Liver (tissue), 10 donors: ENCODE measurements at places on chromosomes 2 and 18. TPM values are rescaled to one million over a fixed set of nuclear protein-coding genes. Genes with fewer than 3 reads are reported as not detected.

Gene CRYGD
- total RNA-seq, result not detected

Gene CYTIP
- 5.5 TPM for total RNA-seq

Gene FBXO48
- 0.75 TPM for total RNA-seq

Gene PARD6G
- total RNA-seq, result 2.4 TPM

Gene EPB41L3
- total RNA-seq, result 14.5 TPM

Gene FHOD3
- 1.3 TPM for total RNA-seq

Gene TUBA3E
- not detected for total RNA-seq

Gene REG3G
- total RNA-seq, result 0.28 TPM

Gene PID1
- total RNA-seq, result 13.3 TPM

Gene MYO7B
- 1.1 TPM for total RNA-seq

Gene GCG
- total RNA-seq, result not detected

Gene FER1L5
- not detected for total RNA-seq

GRCh38 chr2:30267161-30267975 lies 36.0 kb downstream of the LBH start:
- no peak for DNase-seq
- no peaks in the 10 kb centered on the region for H3K27me3 ChIP-seq
- H3K4me3 ChIP-seq, result no peak overlapping the region
- H3K4me1 ChIP-seq, result no peaks in the 10 kb centered on the region
- H3K36me3 ChIP-seq, result no peaks in the 10 kb centered on the region

DNA sequence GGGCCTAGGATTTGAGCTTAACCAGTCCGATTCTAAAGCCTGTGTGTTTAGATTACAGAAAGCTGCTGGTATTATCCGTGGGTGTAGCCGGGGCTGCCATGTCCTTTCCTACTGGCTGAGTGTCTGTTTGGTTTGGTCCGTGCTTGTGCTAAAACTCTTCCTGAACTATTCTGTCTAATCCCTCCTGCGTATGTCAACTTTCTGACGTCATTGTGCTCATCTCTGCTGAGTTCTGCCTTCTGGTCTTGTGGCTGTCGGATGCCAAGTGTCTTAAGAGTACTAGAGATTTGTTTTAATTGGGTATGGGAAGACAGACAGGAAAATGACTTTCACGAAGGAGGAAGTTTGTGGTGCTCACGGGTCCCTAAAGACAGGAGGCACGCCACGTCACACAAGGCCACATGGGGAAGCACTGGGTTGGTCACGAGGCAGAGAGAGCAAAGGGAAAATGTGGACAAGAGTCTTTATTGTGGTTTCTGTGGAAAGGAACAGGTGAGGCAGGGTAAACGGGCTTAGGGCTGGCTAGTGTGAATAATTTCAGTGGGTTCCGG lies 31.8 kb upstream of the NTSR2 start:
- no peaks in the 10 kb centered on the region for H3K27me3 ChIP-seq
- H3K4me3 ChIP-seq, result no peak overlapping the region
- no peak overlapping the region for H3K27ac ChIP-seq
- DNase-seq, result no peak

DNA sequence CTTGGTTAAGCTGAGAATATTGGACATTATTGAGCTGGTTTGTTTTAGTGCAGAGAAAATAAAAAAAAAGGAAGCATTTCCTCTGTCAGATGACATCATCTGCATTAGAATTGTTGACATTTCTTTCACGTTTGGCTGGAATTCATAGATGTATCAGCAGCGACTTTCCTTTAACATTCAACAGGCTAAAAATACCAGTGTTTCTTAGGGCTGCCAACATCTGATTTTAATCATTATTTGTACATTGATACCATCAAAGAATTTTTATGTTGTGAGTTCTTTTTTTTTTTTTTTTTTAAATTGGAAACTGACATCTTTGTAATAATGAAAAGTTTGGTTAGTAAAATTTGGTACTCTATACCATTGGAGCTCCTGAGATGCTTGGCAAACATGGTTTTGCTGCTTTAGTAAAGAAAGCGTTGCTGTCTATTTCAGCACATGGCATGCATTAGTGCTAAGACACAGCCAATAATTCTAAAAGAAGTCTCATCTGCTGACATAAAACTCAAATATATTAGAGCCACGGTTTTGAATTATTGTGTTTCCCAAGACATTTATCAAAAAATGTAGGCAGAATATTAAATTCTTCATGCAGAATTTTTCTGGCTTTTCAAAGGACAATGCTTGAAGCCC lies 33.6 kb downstream of the GTF2A1L start:
- no peaks in the 10 kb centered on the region for H3K36me3 ChIP-seq
- no peaks in the 10 kb centered on the region for H3K27me3 ChIP-seq
- no peaks in the 10 kb centered on the region for H3K4me1 ChIP-seq
- H3K27ac ChIP-seq, result no peak overlapping the region
- H3K4me3 ChIP-seq, result no peak overlapping the region

GRCh38 chr2:233988581-233988980 lies 61.9 kb upstream of the SPP2 start:
- H3K4me3 ChIP-seq, result no peak overlapping the region
- H3K36me3 ChIP-seq, result peaks cover 19% of the 10 kb centered on the region
- H3K27ac ChIP-seq, result no peak overlapping the region
- DNase-seq, result no peak
- no peaks in the 10 kb centered on the region for H3K4me1 ChIP-seq

DNA sequence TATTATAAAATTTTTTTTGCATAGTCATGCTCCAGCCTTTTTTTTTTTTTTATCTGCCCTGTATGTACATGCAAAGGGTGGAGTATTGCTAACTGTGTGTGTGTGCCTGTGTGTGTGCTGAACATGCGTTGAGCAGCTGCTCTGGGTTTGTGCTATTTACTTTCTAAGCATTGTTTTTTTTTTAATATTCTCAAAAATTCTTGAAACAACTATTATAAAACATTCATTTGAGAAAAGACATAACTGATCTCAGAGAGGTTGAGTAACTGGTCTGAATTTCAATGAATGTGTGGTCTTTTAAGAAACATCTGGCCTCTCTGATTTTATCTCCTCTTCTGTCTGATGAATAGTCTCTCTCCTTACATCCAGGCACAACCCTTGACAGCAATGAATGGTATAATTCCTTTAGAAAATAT lies 366.0 kb upstream of the SLC14A2 start:
- no peak overlapping the region for H3K4me3 ChIP-seq
- no peaks in the 10 kb centered on the region for H3K36me3 ChIP-seq
- no peaks in the 10 kb centered on the region for H3K27me3 ChIP-seq
- H3K27ac ChIP-seq, result peak overlapping the region; percentile 26
- no peak for DNase-seq

DNA sequence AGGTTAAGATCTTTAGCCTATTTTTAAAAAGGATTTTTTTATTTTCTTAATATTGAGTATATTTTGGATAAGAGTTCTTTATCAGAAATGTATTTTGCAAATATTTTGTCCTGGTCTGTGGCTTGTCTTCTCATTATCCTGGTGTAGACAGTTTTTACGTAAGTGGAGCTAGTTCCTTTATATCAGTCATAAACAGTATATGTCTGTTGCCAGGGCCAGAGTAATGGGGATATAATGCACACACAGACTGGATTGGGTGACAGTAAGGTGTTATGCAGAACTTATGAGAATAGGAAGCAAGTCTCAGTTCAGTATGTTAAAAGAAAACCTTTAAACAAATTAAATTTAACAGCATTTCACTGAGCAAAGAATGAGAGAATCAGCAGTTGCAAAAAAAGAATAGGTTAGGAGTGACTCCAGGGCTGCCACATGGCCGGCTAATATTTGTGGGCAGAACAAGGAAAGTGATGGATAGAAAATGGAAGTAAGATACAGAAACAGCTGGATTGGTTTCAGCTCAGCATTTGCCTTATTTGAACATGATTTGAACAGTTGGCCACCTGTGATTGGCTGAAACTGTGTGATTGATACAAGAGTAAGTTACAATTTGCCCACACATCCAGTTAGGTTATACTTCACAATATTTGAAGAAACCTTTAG lies 61.1 kb upstream of the ZNG1B start:
- H3K4me3 ChIP-seq, result no peak overlapping the region
- H3K27me3 ChIP-seq, result no peaks in the 10 kb centered on the region
- H3K4me1 ChIP-seq, result no peaks in the 10 kb centered on the region
- H3K36me3 ChIP-seq, result no peaks in the 10 kb centered on the region
- H3K27ac ChIP-seq, result no peak overlapping the region

DNA sequence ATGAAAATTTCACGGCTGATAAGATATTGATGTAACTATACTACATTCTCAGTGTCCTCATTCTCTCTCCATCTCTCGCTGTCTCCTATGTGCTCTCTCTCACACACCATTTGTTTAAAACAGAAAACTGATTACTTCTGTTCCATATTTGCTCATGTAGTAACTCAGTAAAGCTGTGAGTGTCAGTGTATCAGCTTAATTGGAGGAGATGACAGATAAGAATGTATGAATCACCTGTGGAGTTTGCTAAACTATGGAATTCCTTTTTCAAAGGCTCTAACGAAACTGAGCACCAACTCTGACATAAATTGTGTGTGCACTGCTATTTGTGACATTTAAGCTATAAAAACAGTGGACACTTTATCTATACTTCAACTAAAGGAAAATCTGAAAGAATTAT lies 1080.0 kb downstream of the DSC3 start:
- no peak overlapping the region for H3K27ac ChIP-seq
- H3K36me3 ChIP-seq, result no peaks in the 10 kb centered on the region
- no peaks in the 10 kb centered on the region for H3K27me3 ChIP-seq
- H3K4me3 ChIP-seq, result no peak overlapping the region
- no peak for DNase-seq
- no peaks in the 10 kb centered on the region for H3K4me1 ChIP-seq

GRCh38 chr2:71798266-71799012 lies 345.1 kb downstream of the DYSF start:
- DNase-seq, result peak; percentile 50
- no peaks in the 10 kb centered on the region for H3K36me3 ChIP-seq
- H3K27me3 ChIP-seq, result no peaks in the 10 kb centered on the region
- no peaks in the 10 kb centered on the region for H3K4me1 ChIP-seq
- no peak overlapping the region for H3K27ac ChIP-seq
- no peak overlapping the region for H3K4me3 ChIP-seq

DNA sequence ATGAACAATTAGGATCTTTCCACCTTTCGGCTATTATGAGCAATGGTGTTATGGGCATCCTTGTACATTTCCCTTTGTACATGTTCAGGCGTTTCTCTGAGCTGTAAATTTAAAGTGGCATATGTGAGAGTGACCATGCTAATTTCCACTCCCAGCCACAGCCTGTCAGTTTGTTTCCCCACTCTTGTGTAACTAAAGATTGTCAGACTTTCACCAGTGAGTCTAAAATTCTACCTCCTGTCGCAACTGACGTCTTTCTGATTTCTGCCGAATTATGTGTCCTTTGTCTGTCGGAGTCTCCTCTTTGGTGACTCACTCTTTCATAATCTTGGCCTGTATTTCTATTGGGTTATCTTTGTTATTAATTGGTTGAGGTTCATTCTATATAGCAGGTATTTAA lies 50.7 kb downstream of the TRAPPC12 start:
- H3K4me3 ChIP-seq, result no peak overlapping the region
- H3K36me3 ChIP-seq, result peaks cover 6% of the 10 kb centered on the region
- H3K27ac ChIP-seq, result no peak overlapping the region
- H3K27me3 ChIP-seq, result no peaks in the 10 kb centered on the region
- no peak for DNase-seq

DNA sequence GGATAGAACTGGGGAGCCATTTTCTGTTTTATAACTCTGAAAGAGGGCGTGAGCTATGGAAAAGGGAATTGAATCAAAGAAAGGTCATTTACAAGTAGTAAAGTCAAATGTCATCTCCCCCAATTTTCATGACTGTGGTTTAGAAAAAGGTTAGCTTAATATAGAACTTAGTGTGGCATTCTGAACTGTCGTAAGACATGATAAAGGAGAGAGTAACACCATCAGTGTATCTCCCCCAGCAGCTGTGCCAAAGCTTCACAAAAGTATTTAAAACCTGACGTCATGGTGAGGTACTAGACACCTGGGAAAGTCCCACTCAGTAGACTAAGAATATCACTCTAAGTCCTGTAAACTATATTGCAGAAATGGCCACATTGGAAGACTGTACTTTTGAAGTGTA lies 5.8 kb upstream of the IKZF2 start:
- no peak overlapping the region for H3K4me3 ChIP-seq
- no peak overlapping the region for H3K27ac ChIP-seq

- no peaks in the 10 kb centered on the region for H3K36me3 ChIP-seq
- DNase-seq, result no peak
- H3K27ac ChIP-seq, result no peak overlapping the region
- no peaks in the 10 kb centered on the region for H3K27me3 ChIP-seq
- no peak overlapping the region for H3K4me3 ChIP-seq
Observed at GRCh38 chr2:127216095-127216494, 4.0 kb downstream of the CYP27C1 start.

GRCh38 chr2:33322612-33323011 lies 153.8 kb upstream of the RASGRP3 start:
- no peak overlapping the region for H3K27ac ChIP-seq
- H3K4me1 ChIP-seq, result no peaks in the 10 kb centered on the region
- no peaks in the 10 kb centered on the region for H3K27me3 ChIP-seq
- H3K36me3 ChIP-seq, result no peaks in the 10 kb centered on the region
- DNase-seq, result no peak

GRCh38 chr2:34105006-34105767 lies 506.1 kb upstream of the FAM98A start:
- no peaks in the 10 kb centered on the region for H3K36me3 ChIP-seq
- no peaks in the 10 kb centered on the region for H3K4me1 ChIP-seq
- H3K27ac ChIP-seq, result no peak overlapping the region
- H3K27me3 ChIP-seq, result peaks cover 2% of the 10 kb centered on the region

DNA sequence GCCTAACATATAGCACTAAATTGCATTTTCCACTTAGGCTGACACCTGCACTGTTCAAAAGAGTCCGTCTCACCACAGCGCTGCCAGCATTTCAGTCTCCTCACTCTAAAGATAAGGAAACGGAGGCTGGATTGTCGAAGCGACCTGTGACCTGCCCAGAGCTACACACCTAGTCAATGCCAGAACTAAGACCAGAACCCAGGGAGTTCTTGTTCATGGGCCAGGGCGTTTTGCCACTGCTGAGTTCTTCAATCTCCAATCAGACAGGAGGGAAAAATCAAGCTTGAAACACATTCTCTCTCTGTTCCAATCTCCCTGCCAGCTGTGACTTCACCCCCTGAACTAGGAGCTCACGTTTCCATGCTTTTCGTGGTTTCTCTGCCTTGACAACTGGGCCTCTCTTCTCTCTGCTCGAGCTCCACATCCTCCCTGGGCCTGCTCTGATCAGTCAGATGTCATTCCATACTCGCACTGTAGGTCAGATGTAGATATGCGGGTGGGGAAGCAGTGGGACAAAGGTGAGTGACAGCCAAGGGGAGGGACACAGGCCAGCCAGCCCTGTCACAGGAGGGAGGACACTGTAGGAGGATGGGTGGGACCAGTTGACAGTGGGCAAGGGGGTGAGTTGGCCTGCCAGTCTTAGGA lies 221.1 kb upstream of the SMAD2 start:
- H3K4me1 ChIP-seq, result peaks cover 24% of the 10 kb centered on the region
- peak overlapping the region; percentile 54 for H3K27ac ChIP-seq
- no peaks in the 10 kb centered on the region for H3K27me3 ChIP-seq
- DNase-seq, result no peak

GRCh38 chr18:24988253-24988840 lies 363.6 kb downstream of the ZNF521 start:
- no peak for DNase-seq
- H3K27ac ChIP-seq, result no peak overlapping the region

GRCh38 chr18:36829362-36830157 lies 633 bp downstream of the KIAA1328 start:
- H3K27ac ChIP-seq, result no peak overlapping the region
- DNase-seq, result no peak
- H3K4me1 ChIP-seq, result peaks cover 14% of the 10 kb centered on the region
- H3K36me3 ChIP-seq, result no peaks in the 10 kb centered on the region
- no peaks in the 10 kb centered on the region for H3K27me3 ChIP-seq

GRCh38 chr18:58060254-58060653 lies 16.2 kb downstream of the NEDD4L start:
- no peaks in the 10 kb centered on the region for H3K27me3 ChIP-seq
- peaks cover 7% of the 10 kb centered on the region for H3K4me1 ChIP-seq
- H3K4me3 ChIP-seq, result no peak overlapping the region

GRCh38 chr2:237660381-237660900 lies 33.1 kb downstream of the LRRFIP1 start:
- no peaks in the 10 kb centered on the region for H3K36me3 ChIP-seq
- no peaks in the 10 kb centered on the region for H3K27me3 ChIP-seq
- no peak for DNase-seq
- peaks cover 4% of the 10 kb centered on the region for H3K4me1 ChIP-seq
- no peak overlapping the region for H3K4me3 ChIP-seq
